Esophagus mucosa (tissue), 1 donor: ENCODE measurements at places on chromosomes 12 and 14.

GRCh38 chr12:71262466-71262865 is 104.7 kb upstream of the TSPAN8 start:
- no peak for ATAC-seq

DNA sequence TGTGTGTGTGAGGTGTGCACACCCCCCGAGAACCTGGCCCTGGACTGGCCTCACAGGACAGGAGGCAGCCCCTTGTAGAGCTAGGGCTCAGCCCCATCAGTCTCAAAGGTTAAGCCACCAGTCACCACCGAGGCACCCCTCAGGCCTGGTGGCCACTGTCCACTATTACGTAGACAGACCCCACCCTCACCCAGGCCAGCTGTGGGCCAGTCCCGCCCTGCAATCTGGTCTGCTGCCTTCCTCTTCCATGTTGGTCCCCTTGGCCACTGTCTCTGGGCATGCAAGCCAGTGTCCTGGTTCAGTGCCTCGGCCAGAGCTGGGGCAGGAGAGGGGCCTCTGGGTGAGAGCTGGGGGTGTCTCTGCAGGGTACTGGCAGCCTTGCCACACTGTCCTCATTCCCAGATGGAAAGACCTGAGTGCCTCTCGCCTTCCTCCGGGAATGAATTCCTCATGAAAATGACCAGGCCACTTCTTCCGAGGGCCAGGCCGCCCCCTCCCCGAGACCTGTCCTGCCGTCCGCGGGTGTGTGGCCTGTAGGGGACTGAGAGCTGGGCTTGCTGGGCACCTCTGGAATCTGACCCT is 897 bp upstream of the TEX22 start:
- no peak for ATAC-seq

DNA sequence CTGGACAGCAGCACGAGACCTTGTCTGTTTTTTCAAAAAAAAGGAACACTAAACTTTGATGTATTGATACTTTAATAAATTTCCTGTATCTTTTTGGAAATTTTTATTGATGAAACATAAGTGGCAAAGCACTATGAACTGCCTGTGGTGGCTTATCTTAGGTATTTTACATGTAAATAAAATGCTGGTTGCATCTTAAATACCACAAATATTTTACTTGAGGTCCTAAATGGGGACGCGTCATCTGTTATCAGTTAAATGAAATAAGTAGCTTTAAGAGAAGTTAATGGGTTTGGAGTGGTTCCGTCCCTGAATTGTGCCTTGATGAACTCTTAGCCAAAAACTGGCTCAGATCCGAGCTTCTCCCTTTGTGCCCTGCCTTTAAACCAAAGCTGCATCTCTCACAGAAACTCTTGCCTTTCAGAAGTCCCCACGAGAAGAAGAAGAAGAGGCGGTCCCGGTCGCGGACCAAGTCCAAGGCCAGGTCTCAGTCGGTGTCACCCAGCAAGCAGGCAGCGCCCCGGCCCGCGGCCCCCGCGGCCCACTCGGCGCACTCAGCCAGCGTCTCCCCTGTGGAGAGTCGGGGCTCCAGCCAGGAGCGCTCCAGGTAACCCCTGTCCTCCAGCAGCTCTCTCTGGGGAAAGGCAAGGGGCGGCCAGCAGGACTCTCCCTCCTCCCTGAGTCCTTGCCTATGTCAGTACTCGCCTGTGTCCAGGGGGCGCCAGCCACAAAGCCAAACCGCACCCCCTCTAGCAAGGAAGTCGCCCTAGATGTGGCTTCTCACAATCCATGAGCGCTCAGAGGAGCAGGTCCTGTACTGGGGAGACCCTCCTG is 31.2 kb upstream of the MMP17 start:
- ATAC-seq, result no peak

- ATAC-seq, result no peak
Observed at GRCh38 chr14:75335571-75335970, 56.9 kb downstream of the FOS start.

DNA sequence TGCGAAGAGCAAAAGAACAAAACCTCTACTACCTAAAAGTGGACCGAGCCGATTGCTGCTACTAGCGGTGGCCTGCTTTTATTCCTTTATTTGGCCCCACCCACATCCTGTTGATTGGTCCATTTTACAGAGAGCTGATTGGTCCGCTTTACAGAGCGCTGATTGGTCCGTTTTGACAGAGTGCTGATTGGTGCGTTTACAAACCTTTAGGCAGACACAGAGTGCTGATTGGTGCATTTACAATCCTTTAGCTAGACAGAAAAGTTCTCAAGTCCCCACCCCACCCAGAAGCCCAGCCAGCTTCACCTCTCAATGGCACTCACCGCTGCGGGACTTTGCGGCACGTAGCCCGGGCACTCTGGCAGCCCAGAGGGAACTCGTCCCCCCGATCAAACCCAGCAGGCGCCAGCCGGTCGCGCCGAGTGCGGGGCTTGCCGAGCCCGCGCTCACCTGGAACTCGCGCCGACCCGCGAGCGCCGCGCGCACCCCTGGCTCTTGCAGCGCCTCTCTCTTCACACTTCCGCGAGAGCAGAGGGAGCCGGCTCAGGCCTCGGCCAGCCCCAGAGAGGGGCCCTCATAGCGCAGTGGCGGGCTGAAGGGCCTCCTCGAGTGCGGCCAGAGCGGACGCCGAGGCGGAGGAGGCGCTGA is 8.7 kb upstream of the FGD4 start:
- peak; percentile 63 for ATAC-seq

- ATAC-seq, result no peak
Observed at GRCh38 chr14:104239861-104240301, 101.5 kb downstream of the KIF26A start.

- ATAC-seq, result no peak
Observed at GRCh38 chr12:38745601-38746000, 159.8 kb downstream of the CPNE8 start.

GRCh38 chr14:98458702-98459101 is 813.3 kb downstream of the BCL11B start:
- ATAC-seq, result no peak

DNA sequence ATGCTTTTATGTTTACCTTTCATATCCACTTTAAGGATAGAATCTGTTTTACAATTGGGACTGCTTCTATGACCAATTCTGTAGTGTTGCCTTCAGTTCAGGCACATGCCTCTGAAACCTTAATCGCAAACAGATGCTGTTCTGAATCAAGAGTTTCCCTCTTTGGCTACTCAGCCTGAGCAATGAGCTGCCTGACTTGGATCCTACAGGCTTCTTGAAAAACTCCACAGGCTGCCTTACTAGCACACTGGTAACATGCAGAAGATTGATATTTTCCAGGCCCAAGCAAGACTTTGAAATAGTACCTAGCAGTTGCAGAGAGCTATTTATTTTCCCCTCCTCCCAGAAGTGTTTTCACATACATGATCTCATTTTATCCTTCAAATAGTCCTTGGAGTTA is 34.8 kb upstream of the PMCH start:
- ATAC-seq, result no peak

DNA sequence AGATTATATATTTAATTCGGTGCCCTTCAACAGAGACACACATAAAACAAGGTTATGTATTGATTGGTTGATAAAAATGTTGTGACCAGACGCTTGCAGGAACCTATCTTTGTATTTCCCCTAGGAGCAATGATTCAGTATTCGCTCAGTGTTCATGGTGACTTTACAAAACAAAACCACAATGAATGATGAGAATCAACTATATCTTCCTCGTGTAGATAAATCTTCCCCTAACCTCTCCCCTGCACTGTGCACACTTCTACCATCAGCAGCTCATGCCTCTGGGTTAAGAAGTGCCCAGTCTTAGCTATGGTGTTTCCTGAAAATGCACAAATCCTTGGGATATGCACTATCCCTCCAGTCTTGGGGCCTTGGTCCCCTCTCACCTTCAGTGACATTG is 16.3 kb downstream of the RIN3 start:
- no peak for ATAC-seq

DNA sequence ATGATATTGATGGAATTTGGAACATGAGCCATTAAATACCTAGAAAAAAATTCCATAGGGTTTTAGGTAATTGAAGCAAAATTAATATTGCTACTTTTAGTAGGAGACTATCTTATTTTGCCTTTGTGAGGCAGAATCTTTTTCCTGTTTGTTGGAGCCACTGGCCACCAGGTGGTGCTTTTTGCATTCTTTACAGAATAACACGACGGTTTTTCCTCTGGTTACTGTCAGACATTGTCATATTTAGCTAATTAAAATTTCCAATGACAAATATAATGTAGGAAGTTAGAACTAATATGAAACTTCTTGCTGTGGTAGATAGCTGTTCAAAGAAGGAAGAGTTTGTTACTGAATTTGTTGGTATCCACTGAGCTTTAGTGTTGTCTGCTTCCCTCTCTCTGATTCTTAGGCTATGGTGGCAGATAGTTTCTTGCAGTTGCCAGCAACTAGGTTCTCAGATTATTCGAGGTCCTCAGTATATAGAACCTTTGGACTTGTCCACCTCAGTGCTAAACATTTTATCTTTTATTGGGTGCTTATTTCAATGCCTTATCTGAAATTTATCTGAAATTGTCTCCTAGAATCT is 25.7 kb downstream of the RAB21 start:
- ATAC-seq, result no peak

DNA sequence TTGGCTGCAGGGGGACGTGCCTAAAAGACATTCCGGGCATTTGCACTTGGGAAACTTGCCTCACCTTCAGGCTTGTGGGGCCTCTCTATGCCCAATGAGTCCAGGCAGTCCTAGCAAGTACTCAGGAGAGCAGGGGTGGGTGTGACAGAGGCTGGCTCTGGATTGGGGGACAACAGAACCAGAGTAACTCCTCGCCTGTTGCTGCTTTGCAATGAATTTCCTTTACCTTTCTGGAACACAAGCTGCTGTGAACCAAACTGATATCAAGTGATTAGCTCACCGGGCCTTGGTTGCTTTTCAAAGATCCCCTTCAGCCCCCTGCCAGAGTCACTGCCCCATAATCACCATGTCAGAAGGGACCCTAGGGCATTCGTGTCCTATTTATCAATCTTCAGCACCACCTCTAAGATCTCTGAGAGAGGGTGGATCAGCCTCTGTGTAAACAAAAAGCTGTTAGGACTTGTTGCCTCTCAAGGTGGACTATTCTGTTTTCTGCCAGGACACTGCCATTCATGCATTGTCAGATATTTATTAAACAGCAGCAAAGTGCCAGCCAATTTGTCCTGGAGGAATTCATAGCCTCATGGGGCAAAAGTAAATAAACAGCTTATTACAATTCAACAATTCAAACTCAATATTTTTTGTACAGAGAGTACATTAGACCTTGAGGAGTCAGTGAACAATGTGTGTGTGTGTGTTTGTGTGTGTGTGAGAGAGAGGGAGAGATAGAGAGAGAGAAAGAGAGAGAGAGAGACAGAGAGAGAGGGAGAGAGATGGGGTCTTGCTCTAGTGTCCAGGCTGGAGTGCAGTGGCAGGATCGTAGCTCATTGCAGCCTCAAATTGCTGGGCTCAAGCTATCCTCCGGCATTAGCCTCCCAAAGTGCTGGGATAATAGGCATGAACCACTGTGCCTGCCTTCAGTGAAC is 11.3 kb downstream of the NFATC4 start:
- ATAC-seq, result peak; percentile 26

DNA sequence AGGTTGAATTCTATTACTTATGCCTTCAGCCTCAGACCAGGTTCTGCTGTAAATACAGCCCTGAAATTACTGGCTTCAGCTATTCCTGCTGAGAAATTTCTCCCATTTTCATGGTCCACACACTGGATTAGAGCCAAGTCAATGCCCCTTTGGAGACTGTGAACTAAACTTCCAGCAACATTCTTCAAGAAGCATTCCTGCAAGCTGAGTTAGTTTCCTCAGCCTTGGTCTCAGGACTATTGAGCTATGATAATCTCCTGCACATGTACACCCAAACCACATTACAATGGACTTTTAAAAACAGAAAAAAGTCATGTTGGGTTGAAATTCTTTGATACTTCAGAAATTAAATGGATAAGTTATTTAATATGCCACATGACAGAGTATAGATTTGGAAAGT is 58.0 kb upstream of the AVPR1A start:
- ATAC-seq, result no peak

GRCh38 chr12:39332661-39333175 is 110.2 kb downstream of the KIF21A start:
- ATAC-seq, result no peak

- peak; percentile 88 for ATAC-seq
Observed at GRCh38 chr12:532908-533565, 73.3 kb downstream of the B4GALNT3 start.

- ATAC-seq, result no peak
Observed at GRCh38 chr12:122932207-122932606, 34.1 kb downstream of the ABCB9 start.

- ATAC-seq, result no peak
Observed at GRCh38 chr12:13024531-13024916, 19.7 kb upstream of the FAM234B start.

DNA sequence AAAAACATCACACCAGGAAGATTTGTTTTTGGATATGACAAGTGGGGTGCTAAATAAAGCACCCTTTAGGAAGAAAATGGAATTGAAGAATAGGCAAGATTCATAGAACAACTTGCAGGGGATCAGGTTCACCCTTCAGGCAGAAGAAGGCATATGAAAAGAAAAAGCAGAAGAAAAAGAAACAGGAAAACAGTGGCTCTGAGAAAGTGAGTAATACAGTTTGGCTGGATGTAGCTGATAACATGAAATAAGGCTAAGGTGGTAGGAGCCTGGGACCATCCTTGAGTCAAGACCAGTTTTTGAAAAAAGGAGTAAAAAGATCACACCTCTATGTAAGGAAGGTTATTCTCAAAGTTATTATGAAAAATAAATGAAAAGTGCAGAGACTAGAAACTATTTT is 42.4 kb downstream of the TRIP11 start:
- ATAC-seq, result no peak

GRCh38 chr14:51443195-51444018 is 203.4 kb downstream of the TMX1 start:
- ATAC-seq, result no peak

GRCh38 chr14:35213143-35213788 is 78.9 kb upstream of the PSMA6 start:
- ATAC-seq, result no peak

GRCh38 chr12:27186022-27186839 is 57.9 kb upstream of the STK38L start:
- no peak for ATAC-seq

DNA sequence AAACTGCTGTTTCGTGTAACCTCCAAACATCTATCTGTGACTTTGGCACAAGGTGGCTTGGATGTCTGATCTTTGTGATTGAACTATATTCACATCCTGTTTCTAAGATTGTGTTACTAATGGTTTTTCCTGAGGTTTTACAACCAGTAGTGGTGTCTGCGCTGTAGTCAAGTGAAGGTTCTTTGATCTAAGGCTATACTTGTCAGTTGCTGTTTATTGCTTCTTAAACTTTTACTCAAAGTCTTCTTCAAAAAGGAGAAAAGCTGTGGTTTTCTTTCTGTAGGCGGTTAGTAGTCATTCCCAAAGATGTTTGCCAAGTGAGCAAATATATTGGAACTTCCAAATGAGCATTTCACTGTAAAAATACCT is 12.3 kb upstream of the CALM1 start:
- no peak for ATAC-seq

DNA sequence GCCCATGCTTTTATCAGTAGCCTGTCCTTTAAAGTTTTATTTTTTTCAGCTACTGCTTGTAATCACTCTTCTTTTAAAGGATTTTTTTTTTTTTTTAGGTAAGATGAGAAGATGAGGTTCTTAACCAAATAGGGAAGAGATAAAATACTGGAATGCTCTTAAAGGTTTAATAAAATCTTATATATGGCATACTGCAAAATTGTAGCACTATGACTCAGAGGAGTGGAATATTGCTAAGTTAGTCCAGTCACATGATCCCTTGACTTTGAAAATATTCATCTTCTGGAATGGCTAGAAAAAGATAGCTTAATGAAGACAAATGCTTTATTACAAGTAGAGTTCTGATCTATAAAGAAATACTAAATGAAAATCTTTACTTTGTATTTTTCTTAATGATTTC is 116.6 kb downstream of the NAV3 start:
- no peak for ATAC-seq
